ENCODE measurements at places on chromosomes 5 and 9. TPM values are rescaled to one million over a fixed set of nuclear protein-coding genes. Genes with fewer than 3 reads are reported as not detected.

SEMA5A gene
- not detected for total RNA-seq

BARX1 gene
- 6.6 TPM for total RNA-seq

NIM1K gene
- total RNA-seq, result 2.1 TPM

SUSD1 gene
- 3.6 TPM for total RNA-seq

PDGFRB gene
- 0.58 TPM for total RNA-seq

TRUB2 gene
- 30.1 TPM for total RNA-seq

CCDC171 gene
- 2.1 TPM for total RNA-seq

SMIM33 gene
- total RNA-seq, result 0.16 TPM

ZNF474 gene
- not detected for total RNA-seq

ANKRD34B gene
- not detected for total RNA-seq

GPX8 gene
- total RNA-seq, result not detected

COL5A1 gene
- total RNA-seq, result 0.34 TPM

ZBTB34 gene
- 4.7 TPM for total RNA-seq

ABCA1 gene
- total RNA-seq, result 0.38 TPM

BASP1 gene
- total RNA-seq, result 0.18 TPM

IFNE gene
- not detected for total RNA-seq

ANKRD31 gene
- total RNA-seq, result 0.99 TPM

RBM27 gene
- 29.1 TPM for total RNA-seq

DMRTA1 gene
- not detected for total RNA-seq

FIBCD1 gene
- not detected for total RNA-seq

FOXD4L6 gene
- 0.16 TPM for total RNA-seq
